ENCODE measurements at places on chromosomes 1 and 21. TPM values are rescaled to one million over a fixed set of nuclear protein-coding genes. Genes with fewer than 3 reads are reported as not detected.

Gene OR2T35
- total RNA-seq = not detected

Gene ZMYND12
- 1.6 TPM for total RNA-seq

Gene STPG1
- 10.0 TPM for total RNA-seq

Gene HRNR
- total RNA-seq = not detected

Gene SLAMF8
- total RNA-seq = not detected

Gene TFAP2E
- 0.18 TPM for total RNA-seq

Gene HORMAD1
- total RNA-seq = not detected

Gene CFHR3
- not detected for total RNA-seq

Gene SLFNL1
- 0.09 TPM for total RNA-seq

Gene KCND3
- 0.09 TPM for total RNA-seq

Gene PITHD1
- 43.8 TPM for total RNA-seq

Gene RHD
- not detected for total RNA-seq

Gene VCAM1
- total RNA-seq = 24.8 TPM

Gene RAP1GAP
- 0.09 TPM for total RNA-seq

Gene LIN28A
- total RNA-seq = not detected

Gene OR2L3
- not detected for total RNA-seq

Gene IVL
- total RNA-seq = not detected

Gene MAP3K7CL
- total RNA-seq = 6.9 TPM

Gene RNPEP
- total RNA-seq = 189 TPM

Gene FCRL5
- total RNA-seq = not detected

Gene FAM72D
- total RNA-seq = not detected

Gene CFAP45
- total RNA-seq = 0.27 TPM

Gene LRIF1
- 19.5 TPM for total RNA-seq

Gene NOS1AP
- not detected for total RNA-seq

Gene PRAMEF20
- total RNA-seq = not detected

Gene CAPN2
- 481 TPM for total RNA-seq

Gene WNT4
- not detected for total RNA-seq

Gene ZNF697
- total RNA-seq = 4.4 TPM

Gene STRIP1
- total RNA-seq = 50.3 TPM

Gene WNT3A
- total RNA-seq = not detected

Gene PAPPA2
- 15.9 TPM for total RNA-seq

Gene NPPB
- not detected for total RNA-seq

Gene PGBD5
- not detected for total RNA-seq

Gene CD164L2
- not detected for total RNA-seq

Gene ZNF687
- 7.0 TPM for total RNA-seq

Gene AMIGO1
- 0.54 TPM for total RNA-seq

Gene GJA4
- not detected for total RNA-seq

Gene SAMD13
- total RNA-seq = 1.4 TPM

Gene LRRC38
- total RNA-seq = not detected

Gene B3GALT2
- total RNA-seq = 0.18 TPM

Gene IFT25
- 53.4 TPM for total RNA-seq

Gene AMY1C
- not detected for total RNA-seq

Gene B3GALT5
- not detected for total RNA-seq

Gene PLCH2
- not detected for total RNA-seq

Gene C2CD4D
- total RNA-seq = not detected

Gene ATP8B2
- total RNA-seq = 231 TPM

Gene COL9A2
- total RNA-seq = 7.0 TPM

Gene MGST3
- total RNA-seq = 183 TPM

Gene OLFML2B
- total RNA-seq = 14.5 TPM

Gene JAK1
- 255 TPM for total RNA-seq

Gene CGN
- total RNA-seq = 0.09 TPM

Gene PLA2G2D
- not detected for total RNA-seq

Gene NEXN
- total RNA-seq = 17.6 TPM

Gene NPHS2
- total RNA-seq = not detected

Gene LAMB3
- total RNA-seq = 5.9 TPM

Gene LGR6
- total RNA-seq = not detected
